Fibroblast of skin of abdomen (primary cell): ENCODE measurements at places on chromosomes 6 and 20.

- no peak for DNase-seq
Measured at GRCh38 chr6:156773476-156773875, 3.7 kb upstream of the ARID1B start.

- peak; percentile 39 for DNase-seq
Measured at GRCh38 chr6:55980627-55981211, 105.3 kb upstream of the BMP5 start.

GRCh38 chr6:122268394-122268793 lies 131.1 kb upstream of the HSF2 start:
- DNase-seq, result no peak

- no peak for DNase-seq
Measured at GRCh38 chr20:10984913-10985312, 311.1 kb upstream of the JAG1 start.

DNA sequence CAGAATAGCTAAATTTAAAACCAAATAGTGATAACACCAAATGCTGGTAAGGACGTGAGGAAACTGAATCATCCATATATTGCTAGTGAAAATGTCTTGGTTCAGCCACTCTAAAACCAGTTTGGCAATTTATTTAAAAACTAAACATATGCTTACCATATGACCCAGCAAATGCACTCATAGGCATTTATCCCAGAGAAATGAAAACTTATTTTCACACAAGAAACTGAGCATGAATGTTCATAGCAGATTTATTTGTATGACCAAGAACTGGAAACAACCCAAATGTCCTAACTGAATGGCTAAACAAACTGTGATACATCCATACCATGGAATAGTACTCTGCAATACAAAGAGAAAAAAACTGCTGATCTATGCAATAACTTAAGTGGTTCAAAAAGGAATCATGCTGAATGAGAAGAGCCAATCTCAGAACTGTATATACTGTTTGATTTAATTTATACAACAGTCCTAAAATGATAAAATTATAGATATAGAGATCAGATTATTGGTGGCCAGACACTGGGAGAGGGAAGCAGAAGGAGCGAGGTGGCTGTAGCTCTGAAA lies 115.6 kb upstream of the ADGRF1 start:
- DNase-seq, result peak; percentile 65

DNA sequence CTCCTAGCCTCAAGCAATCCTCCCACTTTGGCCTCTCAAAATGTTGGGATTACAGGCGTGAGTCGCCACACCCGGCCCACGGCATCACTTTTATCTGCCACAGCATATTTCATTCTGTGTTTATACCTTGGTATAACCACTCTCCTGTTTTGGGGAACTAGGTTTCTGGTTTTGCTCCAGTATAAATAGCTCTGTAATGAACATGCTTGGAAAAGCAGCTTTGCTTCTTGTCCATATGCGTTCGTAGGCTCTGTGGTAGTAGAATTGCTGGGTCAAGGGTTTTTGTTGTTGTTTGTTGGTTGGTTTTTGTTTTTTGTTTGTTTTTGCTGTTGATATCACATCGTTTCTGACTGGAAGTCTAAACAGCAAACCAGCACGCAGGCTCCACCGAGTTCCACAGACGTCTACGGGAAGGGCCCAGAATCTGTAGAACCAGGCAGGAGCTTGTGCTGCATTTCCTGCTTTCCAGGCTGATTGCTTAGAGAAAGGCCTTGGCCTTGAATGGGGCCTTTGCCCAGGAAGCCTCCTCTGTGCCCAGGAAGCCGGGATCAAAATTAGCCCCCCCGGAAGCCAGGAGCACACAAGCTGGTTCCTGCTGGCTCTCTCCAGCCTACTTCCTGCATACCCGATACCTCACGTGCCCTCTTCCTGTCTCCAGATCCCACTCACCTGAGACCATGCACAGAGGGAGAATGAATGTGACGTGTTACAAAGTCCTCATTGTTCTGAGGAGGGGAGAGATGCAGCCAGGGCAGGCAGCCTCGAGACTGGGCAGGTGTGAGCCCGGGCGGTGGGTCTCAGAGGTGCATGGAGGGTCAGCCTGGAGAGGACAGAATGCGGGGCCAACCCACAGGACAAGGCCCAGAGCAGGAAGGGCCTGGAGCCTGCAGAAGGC lies 34.7 kb downstream of the AAR2 start:
- no peak for DNase-seq

DNA sequence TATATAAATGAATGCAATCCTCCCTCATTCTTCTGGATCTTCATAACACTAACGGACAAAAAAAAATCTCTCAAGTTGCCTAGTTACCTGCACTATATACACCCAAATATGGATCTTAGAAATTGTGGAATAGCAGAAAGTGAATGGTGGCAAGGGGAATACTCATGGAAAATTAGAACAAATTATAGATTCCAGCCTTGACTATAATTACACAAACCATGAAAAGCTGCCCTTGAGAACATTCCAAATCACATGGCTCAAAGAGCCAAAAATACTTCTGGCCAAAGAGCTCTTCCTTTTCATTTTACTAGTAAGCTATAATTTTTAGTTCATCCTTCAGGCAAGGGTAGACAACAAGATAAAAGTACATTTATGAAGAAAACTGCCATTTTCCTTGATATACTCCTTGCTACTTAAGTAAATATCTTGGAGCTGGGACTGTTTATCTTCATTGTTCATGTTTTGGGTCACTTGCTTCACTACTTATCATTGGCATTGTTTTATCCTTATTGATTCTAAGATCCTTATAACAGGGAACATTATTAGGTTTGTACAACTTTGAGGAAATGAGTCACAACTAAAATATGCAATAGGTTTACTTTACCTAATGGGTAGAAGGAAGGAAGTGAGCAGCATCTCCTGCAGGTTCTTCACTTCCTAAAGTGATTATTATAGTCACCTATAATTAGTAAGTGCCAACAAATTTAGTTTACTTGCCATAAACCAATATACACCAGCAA lies 6.4 kb upstream of the MTRES1 start:
- no peak for DNase-seq

- DNase-seq, result no peak
Measured at GRCh38 chr6:5110246-5110645, 25.1 kb downstream of the PPP1R3G start.

DNA sequence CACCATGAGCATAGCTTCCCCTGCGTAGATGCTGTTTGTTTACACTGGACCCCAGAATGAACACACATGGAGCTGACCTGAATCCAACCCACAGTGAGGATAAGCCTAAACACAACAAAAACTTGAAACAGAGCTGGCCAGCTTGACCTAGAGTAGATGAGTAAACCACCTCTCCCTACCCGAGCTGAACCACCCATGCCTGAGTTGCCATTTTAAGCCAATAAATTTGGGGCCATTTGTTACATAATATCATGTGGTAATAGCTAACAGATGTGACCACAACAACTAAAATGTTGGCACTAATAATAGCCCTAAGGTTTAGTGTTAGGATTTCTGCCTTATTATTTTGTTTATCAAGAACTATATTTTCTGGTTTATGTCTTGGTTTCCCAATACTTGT lies 103.2 kb upstream of the GRIK2 start:
- DNase-seq, result no peak

GRCh38 chr6:35485402-35485877 lies 11.4 kb downstream of the TEAD3 start:
- peak; percentile 82 for DNase-seq

DNA sequence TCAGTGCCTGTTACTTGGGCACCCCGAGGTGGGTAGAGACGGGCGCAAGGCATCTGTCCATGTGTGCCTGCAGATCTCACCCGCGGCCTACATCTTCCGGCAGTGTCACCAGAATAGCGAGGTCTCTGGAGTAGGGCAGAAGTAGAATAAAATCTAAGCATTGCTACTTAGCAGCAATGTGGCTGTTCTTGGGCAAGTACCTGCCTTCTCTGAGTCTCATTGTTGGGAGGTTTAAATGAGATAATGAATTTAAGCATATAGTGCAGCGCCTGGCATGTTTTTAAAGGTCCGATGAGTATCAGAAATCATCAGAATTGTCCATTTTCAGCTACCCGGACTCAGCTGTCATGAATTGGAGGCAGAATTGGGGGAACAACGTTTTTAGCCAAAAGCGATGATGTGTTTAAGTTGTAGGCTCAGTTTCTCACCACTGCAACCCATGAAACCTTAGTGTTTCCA lies 800 bp downstream of the ABCC10 start:
- DNase-seq, result no peak

GRCh38 chr6:6680526-6680925 lies 92.0 kb downstream of the LY86 start:
- peak; percentile 62 for DNase-seq

- peak; percentile 79 for DNase-seq
Measured at GRCh38 chr20:11173916-11174315, 500.1 kb upstream of the JAG1 start.

DNA sequence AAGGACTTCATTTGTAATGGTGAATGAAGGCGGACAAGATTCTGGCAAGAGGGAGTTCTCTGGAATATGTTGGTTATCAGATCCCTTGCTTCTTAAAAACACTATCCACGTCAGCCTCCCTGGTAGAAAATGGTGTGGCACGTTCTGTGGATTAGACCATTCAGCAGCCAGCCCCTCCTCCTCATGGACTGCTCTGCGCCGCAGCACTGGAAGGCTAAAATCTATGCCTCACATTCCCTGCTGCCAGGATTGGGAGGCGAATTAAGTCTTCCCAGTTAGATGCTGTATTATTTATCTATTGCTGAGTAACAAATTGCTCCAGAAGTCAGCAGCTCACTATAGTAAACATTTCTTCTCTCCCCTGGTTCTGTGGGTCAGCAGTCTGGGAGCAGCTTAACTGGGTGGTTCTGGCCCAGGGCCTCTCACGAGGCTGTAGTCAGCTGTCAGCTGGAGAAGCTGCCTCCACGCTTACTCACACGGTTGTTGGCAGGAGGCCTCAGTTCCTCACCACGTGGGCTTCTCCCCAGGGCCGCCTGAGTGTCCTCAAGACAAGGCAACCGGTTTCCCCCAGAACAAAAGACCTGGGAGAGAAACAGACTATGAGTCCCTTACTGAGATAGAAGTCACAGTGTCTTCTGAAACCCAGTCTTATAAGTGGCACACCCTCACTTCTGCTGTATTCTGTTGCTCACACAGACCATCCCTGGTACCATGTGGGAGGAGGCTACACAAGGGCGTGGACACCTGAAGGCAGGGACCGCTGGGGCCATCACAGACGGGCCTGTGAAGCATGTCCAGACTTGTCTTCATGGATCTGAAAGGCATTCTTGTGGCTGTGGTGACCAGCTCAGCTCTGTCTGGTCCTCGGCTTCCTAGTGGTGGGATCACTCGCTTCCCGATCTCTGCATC lies 101.0 kb downstream of the NRN1 start:
- DNase-seq, result peak; percentile 94

- DNase-seq, result no peak
Measured at GRCh38 chr6:75694406-75694805, 54.6 kb upstream of the MYO6 start.

DNA sequence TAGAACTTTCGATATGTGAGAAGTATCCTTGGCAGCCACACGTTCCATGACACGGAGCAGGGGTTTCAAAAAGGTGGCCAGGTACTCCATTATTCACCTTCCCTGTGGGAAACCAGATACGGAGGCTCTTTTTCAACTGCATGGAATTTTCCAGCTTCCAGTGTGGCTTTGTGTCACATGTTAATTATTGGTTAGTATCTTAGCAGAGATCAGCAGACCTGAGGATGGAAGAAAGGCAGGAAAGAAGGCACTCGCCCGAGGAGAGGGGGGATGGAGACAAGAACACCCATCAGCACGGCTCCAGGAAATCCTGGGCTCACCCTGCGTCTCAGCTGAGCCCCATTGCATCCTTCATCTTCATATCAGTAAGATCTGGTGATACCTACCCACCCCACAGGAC lies 115.5 kb downstream of the PXDC1 start:
- no peak for DNase-seq

- DNase-seq, result peak; percentile 84
Measured at GRCh38 chr6:115441651-115442050, 619.0 kb downstream of the FRK start.

- peak; percentile 51 for DNase-seq
Measured at GRCh38 chr20:64053841-64054661, 4.6 kb upstream of the SOX18 start.

GRCh38 chr6:24658573-24659560 lies 7.8 kb downstream of the TDP2 start:
- DNase-seq, result peak; percentile 13

DNA sequence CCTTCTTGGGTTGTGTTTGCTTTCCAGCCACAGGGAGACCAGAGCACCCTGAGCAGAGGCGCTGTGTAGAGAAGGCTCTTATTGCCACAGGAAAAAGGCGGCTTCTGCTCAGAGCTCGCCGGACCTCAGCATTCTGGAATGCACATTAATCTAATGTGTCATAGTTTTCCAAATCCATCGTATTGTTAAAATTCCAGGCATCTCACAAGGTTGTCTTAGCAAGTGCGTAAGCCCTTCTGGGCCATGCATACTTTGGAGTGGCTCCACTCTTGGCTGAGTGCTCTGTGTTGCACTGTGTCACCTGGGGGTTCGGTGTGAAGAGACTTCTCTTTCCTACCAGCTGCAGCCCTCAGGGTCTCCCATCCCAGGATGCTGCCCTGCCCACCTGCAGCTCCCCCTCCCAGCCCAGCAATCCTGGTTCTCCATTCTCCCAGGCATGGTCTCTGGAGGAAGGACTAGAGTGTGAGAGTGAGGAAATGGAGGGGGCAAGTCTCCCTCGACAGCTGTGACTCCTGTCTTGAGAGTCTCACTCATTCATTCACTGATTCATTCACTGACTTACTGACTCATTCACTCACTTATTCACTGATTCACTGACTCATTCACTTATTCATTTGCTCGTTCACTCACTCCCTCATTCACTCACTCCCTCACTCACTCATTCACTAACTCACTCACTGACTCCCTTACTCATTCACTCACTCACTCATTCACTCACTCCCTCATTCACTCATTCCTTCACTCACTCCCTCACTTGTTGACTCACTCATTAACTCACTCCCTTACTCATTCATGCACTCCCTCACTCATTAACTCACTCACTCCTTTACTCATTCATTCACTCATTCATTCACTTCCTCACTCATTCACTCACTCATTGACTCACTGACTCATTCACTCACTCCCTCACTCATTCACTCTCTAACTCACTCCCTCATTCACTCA lies 83.7 kb upstream of the MPC1 start:
- peak; percentile 94 for DNase-seq

DNA sequence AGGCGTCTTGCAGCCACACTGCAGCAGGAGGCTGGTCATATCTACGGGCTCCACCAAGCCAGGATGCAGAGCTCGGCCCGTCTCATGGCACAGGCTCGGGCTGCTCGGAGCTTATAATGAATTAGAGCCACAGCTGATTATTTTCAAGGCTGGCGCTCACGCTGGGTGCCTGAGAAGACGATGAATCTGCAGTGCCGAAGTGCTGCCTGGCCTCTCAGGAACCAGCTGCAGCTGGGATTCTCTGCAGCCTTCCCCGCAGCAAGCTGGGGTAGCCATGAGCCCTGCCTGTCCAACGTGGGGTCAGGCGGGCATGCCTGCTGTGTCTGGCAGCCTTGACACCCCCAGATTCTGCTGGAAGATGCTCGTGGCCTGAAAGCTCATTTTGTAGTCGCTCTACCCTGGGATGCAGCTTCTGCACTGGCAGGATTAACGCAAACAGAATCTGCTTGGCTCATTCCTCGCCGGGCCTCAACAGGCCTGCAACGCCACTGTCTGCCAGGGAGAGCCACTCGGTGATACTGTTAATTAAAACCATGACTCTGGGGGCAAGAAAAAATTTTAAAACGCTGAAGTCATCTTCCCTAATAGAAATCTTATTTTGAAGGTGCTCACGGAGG lies 104.3 kb downstream of the CDH26 start:
- DNase-seq, result no peak
